ENCODE measurements at places on chromosomes 3 and 15.
A peak's percentile ranks its signal among the peaks of the same experiment; 100 is the strongest.

DNA sequence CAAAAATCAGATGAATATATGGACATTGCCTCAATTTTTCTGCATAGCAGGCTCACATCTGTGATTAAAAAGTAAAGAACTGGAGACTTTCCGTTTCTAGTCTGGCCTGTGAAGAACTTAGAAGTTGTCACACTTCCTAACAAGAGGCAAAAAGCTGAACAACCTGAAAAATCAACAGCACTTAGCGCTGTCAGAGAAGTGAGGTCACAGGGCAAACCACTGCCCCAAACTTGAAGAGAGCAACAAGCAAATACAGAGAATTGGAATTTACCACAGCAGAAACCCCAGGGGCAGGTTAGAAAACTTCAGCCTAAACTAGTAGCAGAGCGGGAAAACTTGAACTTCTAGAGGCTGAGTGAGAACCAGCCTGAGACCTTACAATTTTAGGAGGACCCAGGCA lies 38.9 kb downstream of the CCDC54 start:
- no peak for DNase-seq

GRCh38 chr3:10764259-10765051 lies 51.6 kb upstream of the SLC6A11 start:
- DNase-seq, result peak; percentile 61

DNA sequence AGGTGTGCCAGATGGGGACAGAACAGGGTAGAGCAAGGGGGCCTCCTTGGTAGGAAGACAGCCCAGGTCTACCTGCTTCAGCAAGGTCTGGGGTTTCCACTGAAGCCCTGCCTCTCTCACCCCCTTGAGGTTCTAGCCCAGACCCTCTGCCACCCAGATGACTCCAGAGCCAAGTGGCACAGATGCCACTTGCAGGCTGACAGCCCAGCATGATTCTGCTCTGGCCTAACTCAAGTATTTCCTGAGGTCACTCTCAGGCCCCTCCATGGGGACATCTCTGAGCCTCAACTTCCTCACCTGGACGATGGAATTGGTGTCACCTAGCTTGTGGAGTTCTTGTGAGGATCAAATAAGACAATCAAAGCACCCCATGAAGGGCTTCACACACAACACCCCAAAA lies 23.9 kb downstream of the PLXNB1 start:
- no peak for DNase-seq

- DNase-seq, result no peak
These were observed 15.4 kb downstream of the SH3BP5 start for GRCh38 chr3:15316998-15317435.

DNA sequence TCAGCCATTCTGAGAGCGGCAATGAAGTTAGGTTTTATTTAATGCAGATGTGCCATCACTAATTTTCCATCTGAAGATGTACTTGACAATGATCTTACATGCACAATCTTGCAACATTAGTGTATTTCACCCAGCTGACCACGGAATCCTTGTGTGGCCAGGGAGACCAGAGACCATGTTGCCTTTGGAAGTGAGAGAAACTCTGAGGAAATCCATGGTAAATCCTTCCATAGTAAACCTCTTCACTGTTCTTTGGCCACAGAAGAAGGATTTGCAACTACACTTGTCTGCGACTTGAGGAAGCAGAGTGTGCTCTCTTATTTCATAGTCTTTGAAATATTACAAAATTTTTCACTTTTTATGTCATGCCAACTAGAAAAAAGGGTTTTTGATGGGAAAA lies 128.4 kb upstream of the IGSF10 start:
- no peak for DNase-seq

GRCh38 chr3:64319391-64319790 lies 94.1 kb upstream of the PRICKLE2 start:
- DNase-seq, result peak; percentile 53

DNA sequence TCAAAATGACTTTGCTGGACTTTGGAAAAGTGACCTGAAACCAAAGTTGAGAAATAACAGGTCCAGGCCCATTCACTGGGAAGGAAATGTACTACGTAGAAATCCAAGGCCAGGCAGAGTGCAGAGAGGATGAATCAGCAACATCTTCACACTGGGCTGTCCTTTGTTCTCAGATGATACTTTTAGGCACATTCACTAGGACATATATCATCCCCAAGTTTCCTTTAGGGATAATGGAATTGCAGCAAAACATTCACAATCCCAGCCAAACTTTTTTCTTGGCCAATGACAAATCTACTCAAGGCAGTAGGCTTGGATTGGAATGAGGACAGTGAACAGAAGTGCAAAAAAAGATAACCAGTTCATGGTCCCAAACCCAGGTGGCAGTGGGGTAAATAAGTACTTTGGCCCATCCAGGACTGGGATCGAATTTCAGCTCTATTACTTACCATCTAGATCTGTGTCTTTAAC lies 75.1 kb downstream of the CLDN11 start:
- no peak for DNase-seq

DNA sequence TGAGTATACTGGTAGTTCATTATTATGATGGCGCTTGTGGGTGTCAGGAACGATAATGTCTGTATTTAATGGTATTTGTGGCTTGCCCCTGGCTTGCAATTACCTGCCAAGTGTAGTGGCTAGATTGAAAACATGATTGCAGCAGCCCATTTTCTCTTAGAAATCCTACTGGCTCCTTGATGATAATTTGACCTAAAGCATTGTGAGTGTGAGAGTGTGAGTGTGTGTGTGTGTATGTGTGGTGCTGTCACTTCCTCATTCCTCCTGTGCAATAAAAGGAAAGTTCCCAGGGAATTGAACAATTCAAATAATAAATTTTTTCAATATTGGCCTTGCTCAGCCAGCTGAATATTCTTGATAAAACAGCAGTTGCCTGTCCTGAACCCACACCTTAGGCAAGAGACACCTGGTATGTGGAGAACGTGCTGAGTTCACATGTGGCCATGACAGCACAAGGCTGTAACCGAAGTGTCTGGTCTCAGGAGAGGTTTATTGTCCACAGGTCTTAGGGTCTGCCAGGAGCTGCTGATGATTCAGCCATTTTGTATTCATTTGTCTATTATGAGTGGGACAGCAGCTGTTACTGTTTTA lies 193.3 kb downstream of the CD47 start:
- no peak for DNase-seq

GRCh38 chr3:171384101-171384891 lies 75.9 kb downstream of the TNIK start:
- no peak for DNase-seq

GRCh38 chr3:109804697-109805096 lies 467.4 kb upstream of the DPPA4 start:
- no peak for DNase-seq

DNA sequence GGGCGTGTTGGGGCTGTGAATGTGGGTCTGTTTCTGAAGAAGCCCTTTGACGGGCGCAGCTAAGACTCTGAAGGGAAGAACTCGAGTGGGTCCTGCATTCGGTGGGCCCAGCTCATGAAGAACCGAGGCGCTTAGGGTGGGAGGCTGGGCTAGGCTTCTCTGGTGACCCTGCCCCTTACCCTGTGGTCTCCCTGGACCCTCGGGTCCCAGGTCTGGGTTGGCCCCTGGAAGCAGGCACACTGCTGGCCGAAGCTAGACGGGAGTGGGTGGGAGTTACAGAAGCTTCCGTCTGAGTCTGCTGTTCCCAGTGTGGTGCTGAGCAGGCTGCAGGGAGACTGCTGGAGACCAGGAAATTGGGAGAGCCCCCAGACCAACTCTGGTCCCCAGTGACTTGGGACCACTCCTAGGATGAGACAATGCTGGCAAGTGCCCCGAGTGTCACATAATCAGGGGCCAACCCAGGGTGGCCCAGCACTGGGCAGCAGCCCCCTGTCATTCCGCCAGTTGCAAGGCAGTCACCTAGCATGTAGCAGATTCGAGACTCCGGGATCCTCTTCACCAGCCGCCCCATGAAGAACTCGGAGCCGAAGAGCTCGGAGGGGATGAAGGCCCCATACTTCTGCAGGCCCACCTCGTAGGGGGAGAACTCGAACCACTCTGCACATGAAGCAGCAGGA lies 16.7 kb upstream of the EHD4 start:
- no peak for DNase-seq

GRCh38 chr15:95988574-95988887 lies 342.0 kb upstream of the NR2F2 start:
- no peak for DNase-seq

DNA sequence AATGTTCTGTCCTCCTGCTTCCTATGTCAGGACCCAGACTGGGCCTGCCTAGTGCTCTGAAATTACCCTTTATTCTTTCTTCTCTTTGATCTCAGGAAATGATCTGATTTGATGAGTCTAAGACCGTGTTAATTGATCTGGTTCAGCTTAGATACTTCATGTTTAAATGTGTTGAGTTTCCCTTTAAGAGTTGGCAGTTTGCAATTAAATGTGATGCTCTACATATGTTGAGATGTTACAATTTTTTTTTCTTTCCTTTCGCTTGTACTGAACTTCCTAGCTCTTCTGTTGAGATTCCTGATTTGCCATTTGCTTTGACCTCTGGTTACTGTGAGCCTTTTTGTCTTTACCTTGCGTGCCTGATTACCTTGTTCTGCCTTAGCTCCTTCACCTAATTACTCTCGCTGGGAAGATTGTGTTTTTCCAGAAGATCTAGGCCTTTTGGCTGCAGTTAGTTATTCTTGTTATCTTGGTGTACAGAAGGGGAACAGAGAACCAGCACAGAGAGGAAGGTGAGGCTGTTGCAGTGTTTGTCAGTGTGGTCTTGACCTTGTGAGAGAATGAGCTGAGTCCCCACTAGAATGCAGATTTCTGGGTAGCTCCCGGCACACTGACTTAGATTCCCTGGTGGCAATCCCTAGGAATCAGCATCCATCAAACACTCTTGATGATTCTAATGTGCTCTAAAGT lies 203.6 kb downstream of the EDEM1 start:
- DNase-seq, result no peak

DNA sequence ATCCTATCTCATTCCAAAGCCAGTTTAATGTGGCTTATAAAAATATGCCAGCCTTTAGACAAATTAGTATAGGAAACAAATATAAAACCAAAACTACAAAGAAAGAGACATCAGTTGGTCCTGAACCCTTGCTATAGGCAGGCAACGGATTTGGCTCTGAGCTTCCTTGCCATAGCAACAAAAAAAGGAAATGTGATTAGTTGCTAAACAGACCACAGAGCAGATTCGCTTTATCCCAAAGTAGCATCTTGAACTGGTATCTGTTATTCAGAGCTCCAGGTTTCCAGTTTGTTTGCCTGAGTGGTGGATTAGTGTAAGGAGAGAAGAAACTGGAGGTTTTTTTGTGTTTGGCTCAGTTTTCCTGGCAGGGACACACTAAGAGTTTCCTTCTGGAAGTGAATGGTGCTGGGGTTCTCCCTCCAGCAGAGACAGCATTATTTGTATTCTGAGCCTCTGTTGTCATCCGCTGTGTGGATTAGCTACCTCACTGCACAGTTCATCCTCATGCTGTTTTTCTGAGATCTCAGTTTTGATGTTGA lies 44.1 kb downstream of the CHST2 start:
- no peak for DNase-seq

DNA sequence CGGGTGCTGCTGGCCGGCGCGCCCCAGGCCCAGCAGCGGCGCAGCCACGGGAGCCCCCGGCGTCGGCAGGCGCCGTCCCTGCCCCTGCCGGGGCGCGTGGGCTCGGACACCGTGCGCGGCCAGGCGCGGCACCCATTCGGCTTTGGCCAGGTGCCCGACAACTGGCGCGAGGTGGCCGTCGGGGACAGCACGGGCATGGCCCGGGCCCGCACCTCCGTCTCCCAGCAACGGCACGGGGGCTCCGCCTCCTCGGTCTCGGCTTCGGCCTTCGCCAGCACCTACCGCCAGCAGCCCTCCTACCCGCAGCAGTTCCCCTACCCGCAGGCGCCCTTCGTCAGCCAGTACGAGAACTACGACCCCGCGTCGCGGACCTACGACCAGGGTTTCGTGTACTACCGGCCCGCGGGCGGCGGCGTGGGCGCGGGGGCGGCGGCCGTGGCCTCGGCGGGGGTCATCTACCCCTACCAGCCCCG lies 777 bp downstream of the LOXL1 start:
- peak; percentile 79 for DNase-seq

GRCh38 chr3:125670945-125671344 lies 75.6 kb upstream of the OSBPL11 start:
- DNase-seq, result no peak

DNA sequence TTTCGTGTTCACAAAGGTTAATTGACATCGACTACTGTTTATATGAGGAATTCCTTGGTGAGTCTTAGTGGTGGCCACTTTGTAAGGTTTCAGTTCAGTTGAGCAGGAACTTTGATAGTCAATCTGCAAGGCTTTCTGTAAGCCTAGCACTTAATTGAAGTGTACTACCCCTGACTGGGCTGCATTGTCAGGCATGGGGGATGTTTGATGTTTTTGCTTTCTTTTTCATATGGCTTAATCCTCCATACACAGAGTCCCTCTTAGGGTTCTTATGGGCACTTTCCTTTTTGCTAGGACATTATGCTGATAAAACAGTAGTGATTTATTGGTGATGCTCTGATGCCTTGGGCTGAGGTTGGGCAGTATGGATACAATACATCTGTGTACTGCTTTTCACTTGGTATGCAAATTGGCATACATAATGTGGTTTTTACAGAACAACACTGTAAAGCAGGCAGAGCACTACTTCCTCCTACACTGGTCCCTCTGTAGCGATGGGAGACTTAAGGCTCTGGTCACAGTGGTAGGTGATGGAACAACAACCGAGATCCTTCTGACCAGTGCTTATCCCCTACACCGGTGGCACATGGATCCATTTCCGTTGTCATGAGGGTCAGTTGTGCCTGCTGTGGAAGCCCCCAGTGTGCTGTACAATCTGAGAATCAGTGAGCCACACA lies 261.0 kb downstream of the MFSD1 start:
- DNase-seq, result no peak

DNA sequence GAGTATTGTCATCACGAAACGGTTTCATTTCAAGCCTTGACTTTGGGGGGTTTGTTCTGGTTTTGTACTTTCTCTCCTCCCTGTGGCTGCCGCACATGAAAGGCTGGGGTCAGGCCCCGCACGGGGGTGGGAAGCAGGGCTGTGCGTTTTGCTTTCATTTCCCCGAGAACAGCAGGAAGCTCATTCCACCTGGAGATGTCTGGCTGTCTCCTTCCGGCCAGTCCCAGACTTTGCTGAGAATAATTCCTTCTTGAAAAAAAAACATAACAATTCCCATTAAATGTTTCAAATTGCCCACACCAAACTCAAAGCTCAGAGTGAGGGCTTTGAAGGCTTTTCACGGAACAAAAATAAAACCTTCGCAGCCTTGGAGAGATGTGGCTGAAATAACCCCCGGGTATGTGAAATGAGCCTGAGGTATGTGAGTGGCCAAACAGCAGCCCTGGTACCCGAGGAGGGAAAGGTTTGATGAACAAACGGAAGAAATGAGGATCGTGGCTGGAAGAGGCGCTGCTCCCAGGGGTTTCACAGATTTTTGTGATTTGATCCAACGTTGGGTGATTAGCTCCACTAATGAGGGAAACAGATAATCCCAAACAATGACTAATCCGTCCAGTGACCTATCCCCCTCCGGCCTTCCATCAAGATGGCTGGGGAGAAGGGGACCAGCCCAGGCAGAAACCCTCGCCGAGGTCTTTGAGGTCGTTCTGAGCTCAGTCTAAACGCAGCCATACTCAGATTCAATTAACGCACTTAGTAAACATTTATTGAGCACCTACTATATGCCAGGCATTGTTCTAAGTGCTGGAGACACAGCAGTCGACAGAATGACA lies 126.9 kb upstream of the MEF2A start:
- DNase-seq, result peak; percentile 43

Measured in ecto neural progenitor cell (in vitro differentiated cells).